ENCODE measurements at places on chromosomes 3 and 15.

- DNase-seq: peak; percentile 37
These were observed 193.8 kb downstream of the BCHE start for GRCh38 chr3:165643425-165643824.

GRCh38 chr3:120331076-120331475 is 18.1 kb downstream of the LRRC58 start:
- no peak for DNase-seq

DNA sequence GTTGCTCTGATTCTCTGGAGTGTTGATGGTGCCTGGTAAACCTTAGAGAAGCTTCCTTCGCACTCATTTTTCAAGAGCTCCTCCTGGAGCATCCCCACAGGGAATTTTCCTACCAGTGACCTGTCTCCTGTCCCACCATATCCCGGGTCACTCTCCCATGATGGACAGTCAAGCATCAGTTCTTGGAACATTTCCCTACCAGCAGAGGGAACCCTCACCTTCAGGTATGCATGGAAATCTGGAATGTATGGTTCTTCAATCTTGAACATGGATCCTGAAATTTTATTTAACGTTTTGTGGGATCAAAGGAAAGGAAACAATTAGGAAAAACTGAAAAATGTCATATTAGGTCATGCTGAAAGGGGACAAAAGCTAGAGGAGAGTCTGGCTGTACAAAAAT is 153.8 kb downstream of the SPATA16 start:
- peak; percentile 4 for DNase-seq

GRCh38 chr3:149891621-149892020 is 78.6 kb downstream of the RNF13 start:
- no peak for DNase-seq

DNA sequence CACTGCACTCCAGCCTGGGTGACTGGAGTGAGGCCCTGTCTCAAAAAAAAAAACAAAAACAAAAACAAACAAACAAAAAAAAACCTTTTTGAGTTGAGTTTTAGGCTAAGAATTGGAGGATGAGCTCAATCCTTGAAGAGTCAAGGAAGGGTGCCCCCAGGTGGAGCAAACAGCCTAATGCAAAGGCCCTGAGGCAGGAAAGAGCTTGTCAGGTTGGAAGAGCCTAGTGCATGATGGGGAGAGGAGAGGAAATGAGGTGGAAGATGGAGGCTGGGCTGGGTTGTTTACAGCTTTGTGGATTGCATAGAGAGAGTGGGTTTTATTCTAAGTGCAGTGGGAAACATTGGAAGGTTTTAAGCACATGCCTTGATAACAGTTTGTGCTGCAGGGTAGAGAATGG is 2.1 kb upstream of the SNX22 start:
- peak; percentile 26 for DNase-seq

- no peak for DNase-seq
These were observed 170.2 kb downstream of the FNDC3B start for GRCh38 chr3:172209333-172210321.
